ENCODE measurements at places on chromosomes 2 and 18. TPM values are rescaled to one million over a fixed set of nuclear protein-coding genes. Genes with fewer than 3 reads are reported as not detected.

GRCh38 chr2:222745836-222746559 lies 74.5 kb downstream of the MOGAT1 start:
- no peak overlapping the region for H3K27ac ChIP-seq
- no peak overlapping the region for H3K4me3 ChIP-seq
- peaks cover 5% of the 10 kb centered on the region for H3K4me1 ChIP-seq
- no peaks in the 10 kb centered on the region for H3K36me3 ChIP-seq
- no peak for DNase-seq

GRCh38 chr18:72830109-72830508 lies 37.7 kb downstream of the NETO1 start:
- no peak overlapping the region for H3K27ac ChIP-seq
- H3K27me3 ChIP-seq, result peaks cover 2% of the 10 kb centered on the region
- H3K36me3 ChIP-seq, result no peaks in the 10 kb centered on the region
- H3K4me1 ChIP-seq, result no peaks in the 10 kb centered on the region
- H3K4me3 ChIP-seq, result no peak overlapping the region
- DNase-seq, result no peak

- H3K36me3 ChIP-seq, result peaks cover 5% of the 10 kb centered on the region
- H3K4me1 ChIP-seq, result no peaks in the 10 kb centered on the region
- H3K4me3 ChIP-seq, result no peak overlapping the region
- H3K27ac ChIP-seq, result no peak overlapping the region
Measured at GRCh38 chr2:232584238-232584637, 33.7 kb downstream of the EIF4E2 start.

GRCh38 chr2:203453858-203454451 lies 81.1 kb downstream of the RAPH1 start:
- peaks cover 2% of the 10 kb centered on the region for H3K4me1 ChIP-seq
- no peak for DNase-seq
- H3K27ac ChIP-seq, result no peak overlapping the region
- H3K27me3 ChIP-seq, result no peaks in the 10 kb centered on the region
- no peak overlapping the region for H3K4me3 ChIP-seq

GRCh38 chr2:42761554-42761953 lies 2.4 kb downstream of the OXER1 start:
- peaks cover 12% of the 10 kb centered on the region for H3K27me3 ChIP-seq
- H3K27ac ChIP-seq, result no peak overlapping the region
- H3K4me3 ChIP-seq, result no peak overlapping the region

WDR35 gene
- 6.4 TPM for total RNA-seq

FNDC4 gene
- total RNA-seq, result 15.2 TPM

Data from glutamatergic neuron (in vitro differentiated cells).